ENCODE measurements at places on chromosomes 1 and 21.
A peak's percentile ranks its signal among the peaks of the same experiment; 100 is the strongest.

- no peak for DNase-seq
Measured at GRCh38 chr1:211973541-211973940, 61.8 kb downstream of the INTS7 start.

GRCh38 chr1:113793878-113794834 lies 18.1 kb downstream of the RSBN1 start:
- DNase-seq: peak; percentile 49

DNA sequence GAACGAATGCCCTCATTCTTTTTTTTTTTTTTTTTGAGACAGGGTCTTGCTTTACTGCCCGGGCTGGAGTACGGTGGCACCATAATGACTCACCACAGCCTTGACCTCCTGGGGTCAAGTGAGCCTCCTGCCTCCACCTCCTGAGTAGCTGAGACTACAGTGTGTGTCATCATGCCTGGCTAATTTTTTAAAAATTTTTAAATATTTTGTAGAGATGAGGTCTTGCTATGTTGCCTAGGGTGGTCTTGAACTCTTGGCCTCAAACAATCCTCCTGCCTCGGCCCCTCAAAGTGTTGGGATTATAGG lies 69.4 kb downstream of the ALG14 start:
- DNase-seq: no peak

GRCh38 chr1:214452152-214452784 lies 99.1 kb downstream of the PTPN14 start:
- DNase-seq: no peak

- no peak for DNase-seq
Measured at GRCh38 chr1:212189352-212189738, 95.9 kb upstream of the PPP2R5A start.

DNA sequence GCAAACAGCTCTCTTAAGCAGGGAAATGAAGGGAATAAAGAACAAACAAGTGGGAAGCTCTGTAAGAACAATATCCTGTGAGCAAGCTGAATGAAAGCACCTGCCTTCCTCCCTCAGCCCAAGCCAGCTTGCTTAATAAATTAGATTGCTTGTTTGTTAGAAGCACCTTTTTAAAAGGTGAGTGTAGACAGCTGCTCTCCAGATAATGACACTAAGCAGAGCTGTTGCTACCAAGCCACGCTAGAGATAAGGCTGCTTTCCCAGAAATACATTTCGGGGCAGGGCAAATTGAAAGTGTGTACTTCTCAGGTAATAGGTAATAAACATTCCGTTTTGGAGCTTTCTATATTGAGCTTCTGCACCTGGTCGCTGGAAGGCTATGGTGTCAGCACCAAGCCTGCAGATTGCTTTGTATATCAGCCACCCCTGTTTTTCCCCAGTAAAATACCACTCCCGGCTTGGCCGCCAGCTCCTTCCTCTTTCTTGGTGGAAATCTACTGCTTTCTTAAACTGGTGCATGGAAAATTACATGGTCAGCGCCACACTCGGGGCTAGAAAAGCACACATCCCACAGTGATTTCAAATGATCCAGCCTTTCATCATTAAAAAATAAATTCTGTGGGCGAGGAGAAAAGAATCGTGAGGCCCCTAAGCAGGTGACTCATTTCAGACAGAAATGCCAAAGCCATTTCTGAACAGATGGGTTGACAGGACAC lies 151.3 kb downstream of the ETS2 start:
- DNase-seq: peak; percentile 19

- DNase-seq: no peak
Measured at GRCh38 chr1:28869952-28870351, 44.4 kb upstream of the EPB41 start.

DNA sequence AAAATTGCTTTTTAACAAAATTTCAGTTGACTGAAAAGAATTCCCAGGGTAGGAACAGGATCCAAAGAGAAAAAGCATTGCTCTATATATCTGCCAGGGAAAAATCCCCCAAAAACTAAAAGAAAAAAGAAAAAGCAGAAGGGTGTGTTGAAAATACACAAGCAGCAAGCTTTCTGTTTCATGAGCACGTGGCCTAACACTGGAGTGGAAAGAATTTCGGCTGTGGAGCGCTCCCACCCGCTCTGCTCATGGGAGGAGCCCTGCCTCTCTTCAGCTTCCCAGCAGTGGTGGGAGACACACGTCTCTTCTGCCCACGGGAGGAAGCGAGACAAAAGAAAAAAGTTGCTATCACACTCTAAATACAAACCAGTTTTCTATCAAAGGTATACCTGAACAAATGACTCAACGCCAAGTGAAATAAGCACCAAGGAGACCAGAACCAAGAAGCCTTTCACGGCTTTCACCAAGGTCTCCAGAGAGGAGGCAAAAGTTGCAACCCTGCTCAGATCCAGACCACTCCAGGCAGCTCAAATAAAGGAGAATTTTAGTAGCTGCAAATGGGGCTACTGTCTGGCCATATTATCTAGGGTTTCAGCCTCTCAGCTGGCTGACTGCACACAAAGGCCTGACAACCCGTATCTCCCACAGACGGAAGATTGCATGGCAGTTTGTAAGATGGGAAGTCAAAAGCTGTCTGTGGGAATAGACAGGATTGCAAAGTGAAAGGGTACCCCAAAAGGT lies 29.5 kb upstream of the ZNF496 start:
- DNase-seq: no peak

- DNase-seq: no peak
Measured at GRCh38 chr1:183998045-183998444, 39.5 kb downstream of the COLGALT2 start.

DNA sequence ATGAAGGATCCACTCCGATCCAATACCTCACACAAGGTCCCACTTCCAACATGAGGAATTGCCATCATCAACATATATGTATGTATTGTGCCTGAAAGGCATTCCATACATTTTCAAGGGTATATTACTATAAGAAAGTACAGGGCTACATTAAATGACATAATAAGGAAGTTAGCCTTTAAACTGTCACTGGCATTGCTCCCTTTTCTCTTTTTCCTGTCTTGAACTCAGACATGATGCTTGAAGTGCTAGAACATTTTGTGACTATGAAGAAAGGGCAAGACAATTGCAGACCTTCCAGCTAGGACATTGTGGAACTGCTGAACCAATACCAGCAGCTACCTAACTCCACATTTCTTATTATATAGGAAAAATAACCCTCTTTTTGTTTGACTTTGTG lies 2.9 kb upstream of the TSPAN2 start:
- DNase-seq: no peak

GRCh38 chr21:32548978-32549377 lies 36.3 kb downstream of the TCP10L start:
- no peak for DNase-seq

DNA sequence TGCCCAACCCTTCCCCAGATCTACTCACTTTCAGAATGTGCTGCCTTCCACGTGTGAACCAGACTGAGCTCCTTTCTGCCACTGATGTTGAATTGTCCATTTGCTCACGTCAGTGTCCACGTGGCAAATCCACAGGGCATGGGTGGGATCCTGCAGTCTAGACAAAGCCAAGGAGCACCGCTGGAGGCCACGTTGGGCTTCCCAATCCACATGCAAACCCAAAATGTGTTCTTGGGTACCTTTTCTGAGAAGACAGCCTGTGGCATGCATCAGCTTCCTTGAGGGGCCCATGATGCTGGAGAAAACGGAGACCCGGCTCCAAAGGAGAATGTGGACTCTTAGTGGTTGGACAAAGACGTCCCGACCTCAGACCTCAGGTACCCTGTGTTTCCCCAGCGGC lies 87.6 kb downstream of the PDE9A start:
- no peak for DNase-seq

- no peak for DNase-seq
Measured at GRCh38 chr1:246139745-246140182, 367.3 kb downstream of the SMYD3 start.

DNA sequence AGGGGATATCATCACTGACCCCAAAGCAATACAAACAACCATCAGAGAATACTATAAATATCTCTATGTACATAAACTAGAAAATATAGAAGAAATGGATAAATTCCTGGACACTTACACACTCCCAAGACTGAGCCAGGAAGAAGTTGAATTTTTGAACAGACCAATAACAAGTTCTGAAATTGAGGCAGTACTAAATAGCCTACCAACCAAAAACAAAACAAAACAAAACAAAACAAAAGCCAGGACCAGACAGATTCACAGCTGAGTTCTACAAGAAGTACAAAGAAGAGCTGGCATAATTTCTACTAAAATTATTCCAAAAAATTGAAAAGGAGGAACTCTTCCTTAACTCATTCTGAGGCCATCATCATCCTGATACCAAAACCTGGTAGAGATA lies 18.5 kb downstream of the CD84 start:
- DNase-seq: no peak

Data from retinal pigment epithelial cell (primary cell).